ENCODE measurements at places on chromosomes 5 and 9. TPM values are rescaled to one million over a fixed set of nuclear protein-coding genes. Genes with fewer than 3 reads are reported as not detected.

The GABRA1 gene
- not detected for polyA plus RNA-seq

DNA sequence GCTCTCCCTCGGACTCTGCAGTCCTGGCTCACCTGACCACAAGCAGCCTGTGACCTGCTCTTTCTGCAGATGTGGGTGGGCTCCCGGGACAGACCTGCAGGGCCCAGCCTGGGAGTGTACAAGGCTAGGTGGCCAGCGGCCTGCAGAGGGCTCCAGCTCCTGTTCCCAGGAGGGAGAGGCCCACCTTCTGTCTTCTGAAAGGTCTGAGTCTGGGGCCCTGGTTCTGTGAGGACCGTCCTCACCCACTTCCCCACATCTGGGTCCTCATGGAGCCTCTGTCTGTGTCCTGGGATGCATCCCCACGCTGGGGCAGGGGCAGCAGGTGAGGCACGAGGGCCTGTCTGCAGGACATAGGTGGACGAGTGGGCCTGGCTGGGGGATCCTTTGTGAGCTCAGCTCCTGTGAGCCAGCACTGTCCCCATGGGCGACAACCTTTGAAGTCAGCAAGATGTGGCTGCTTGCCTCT is 43.7 kb downstream of the PHF2 start:
- no peak for DNase-seq

- DNase-seq: no peak
Observed at GRCh38 chr9:90890146-90890810, 88.7 kb downstream of the SYK start.

DNA sequence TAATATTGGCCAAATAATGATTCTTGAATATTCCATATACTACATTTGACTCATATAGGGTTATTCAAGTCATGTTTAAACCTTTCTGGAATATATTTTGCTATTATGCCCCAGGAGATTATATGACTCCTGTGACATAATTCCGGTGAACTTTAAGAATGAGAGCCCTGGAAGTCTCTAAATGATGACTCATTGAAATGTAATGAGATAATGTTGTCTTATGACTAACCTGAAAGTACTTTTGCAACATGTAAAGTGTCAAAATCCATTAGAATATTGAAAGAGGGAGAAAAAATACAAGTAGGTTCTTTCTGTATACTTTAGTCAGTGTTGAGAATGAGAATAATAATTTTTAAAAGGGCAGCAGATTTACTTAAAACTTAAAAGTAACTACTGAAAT is 830.4 kb downstream of the MAT2B start:
- DNase-seq: no peak

GRCh38 chr9:131976157-131977108 is 103.2 kb downstream of the MED27 start:
- no peak for DNase-seq

The TAF11L10 gene
- not detected for polyA plus RNA-seq

- DNase-seq: peak; percentile 3
Observed at GRCh38 chr9:130565792-130566191, 13.6 kb upstream of the FUBP3 start.

GRCh38 chr9:27595733-27596132 is 22.5 kb upstream of the C9orf72 start:
- DNase-seq: no peak

DNA sequence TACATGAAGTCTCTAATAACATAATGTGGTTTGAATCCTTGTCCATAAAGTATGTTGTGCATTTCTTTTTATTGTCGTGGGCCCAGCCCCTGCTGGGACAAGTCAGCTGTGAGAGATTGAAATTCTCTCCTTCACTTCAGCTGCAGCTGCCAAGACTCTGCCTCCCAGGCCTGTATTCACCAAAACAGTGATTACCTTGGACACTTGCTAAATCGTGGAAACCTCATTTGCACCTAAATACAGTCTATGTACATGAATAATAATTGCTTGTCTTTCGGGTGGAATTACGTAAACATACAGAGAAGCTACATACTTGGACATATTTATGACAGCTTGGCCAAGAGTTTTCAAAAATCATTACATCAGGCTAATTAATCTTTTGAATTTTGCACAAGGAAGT is 898.5 kb upstream of the SEMA6A start:
- no peak for DNase-seq

DNA sequence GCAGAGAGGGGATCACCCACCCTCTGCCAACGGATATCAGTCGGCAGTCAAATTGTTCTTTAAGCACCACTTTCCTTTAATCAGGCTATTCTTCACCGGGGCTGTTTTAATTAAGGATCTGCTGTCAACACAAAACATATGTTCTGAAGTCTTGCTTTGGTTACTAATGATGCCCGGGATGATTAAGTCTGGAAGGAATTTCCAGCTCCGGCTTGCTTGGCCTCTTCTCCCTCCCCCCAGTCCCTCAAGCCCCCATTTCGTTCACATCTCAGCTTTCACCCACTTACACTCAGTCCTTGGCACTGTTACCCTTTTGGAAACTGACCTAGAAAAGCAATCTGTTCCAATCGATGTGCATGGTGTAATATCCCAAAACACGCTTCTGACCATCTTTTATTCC is 74.7 kb downstream of the MSX2 start:
- no peak for DNase-seq

The LHX3 gene
- not detected for polyA plus RNA-seq

GRCh38 chr9:5896863-5897262 is 6.2 kb downstream of the MLANA start:
- DNase-seq: no peak

DNA sequence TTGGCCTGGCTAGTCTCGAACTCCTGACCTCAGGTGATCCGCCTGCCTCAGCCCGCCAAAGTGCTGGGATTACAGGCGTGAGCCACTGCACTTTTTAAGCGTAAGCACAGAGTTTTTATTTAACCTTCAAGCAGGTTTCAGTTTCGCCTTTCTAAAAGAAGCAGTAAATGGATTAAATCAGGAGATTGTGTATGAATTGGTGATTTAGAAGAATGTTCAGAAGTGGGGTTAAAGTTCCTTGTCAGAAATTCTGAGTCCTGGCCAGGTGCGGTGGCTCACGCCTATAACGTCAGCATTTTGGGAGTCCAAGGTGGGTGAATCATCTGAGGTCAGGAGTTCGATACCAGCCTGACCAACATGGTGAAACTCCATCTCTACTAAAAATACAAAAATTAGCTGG is 12.2 kb downstream of the HSPA4 start:
- DNase-seq: no peak

DNA sequence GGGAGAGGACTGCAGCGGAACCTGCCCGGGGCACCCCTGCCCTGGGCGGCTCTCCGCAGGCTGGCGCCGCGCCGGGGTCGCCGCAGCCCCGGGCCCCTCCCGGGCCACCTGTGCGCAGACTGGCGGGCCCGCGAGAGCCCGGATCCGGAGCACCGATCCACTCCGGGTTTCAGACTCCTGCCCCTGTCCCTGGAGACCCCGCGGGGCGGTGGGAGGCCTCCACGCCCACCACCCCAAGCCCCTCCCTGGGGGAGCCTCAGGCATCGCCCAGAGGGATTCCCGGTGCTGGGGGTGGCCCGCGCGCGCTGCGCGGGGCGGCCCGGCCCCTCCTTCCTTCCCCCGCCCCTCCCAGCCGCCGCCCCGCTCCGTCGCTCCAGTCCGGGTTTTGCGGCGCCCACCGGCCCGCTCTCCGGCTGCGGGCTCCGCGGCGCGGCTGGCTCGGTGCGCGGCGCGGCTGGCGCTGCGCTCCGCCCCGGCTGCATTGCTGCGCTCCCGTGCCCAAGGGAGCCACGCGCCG is at the start of gene UNC5A:
UNC5A (plus strand) TSS at position 479 of the 517 bp plus-strand sequence. CDS start 192 bp downstream, outside the sequence.
- DNase-seq: no peak

- no peak for DNase-seq
Observed at GRCh38 chr9:78109075-78109474, 77.5 kb upstream of the GNAQ start.

DNA sequence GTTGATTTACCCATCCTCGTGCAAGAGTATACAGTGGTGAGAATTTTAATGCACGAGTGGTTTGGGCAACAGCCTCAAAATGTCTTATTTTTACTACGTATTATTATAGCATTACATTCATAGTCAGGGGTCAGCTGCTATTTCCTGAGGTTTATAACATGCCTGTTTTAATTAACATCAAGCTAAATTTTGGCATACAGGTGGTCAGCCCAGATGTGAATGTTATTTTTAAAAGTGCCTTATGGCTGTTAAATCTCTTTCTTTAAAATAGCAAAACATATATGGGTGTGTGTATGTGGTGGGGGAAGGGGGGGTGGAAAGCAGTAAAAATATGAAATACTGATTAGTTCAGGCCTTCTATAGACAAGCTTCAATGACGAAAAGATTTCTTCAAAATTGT is 424.5 kb upstream of the CLINT1 start:
- DNase-seq: no peak

The SET gene
- polyA plus RNA-seq: 158 TPM

The MED22 gene
- polyA plus RNA-seq: 23.1 TPM

The IGIP gene
- polyA plus RNA-seq: 6.4 TPM

All from spleen (tissue), 13 donors.